ENCODE measurements at places on chromosomes 3 and 15.

DNA sequence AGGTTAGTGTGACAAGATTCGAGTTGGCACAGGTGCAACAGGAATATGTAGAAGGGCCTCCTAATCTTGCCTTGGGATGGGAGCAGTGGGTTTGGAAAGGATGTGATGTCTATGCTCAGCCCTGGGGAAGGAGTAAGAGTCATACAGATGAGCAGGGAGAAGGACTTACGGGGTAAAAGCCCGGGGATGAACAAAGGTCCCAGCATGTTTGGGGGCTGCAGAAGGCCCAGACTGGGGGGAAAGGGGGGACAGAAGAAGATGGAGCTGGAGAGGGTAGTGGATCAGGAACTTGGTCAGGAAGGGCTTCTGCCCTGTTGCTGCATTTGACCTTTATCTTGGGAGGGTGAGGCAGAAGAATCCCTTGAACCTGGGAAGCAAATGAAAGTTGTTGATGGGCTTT is 240.1 kb upstream of the ST8SIA2 start:
- DNase-seq, result no peak

- DNase-seq, result no peak
Observed at GRCh38 chr15:62145015-62145735, 19.9 kb downstream of the C2CD4B start.

DNA sequence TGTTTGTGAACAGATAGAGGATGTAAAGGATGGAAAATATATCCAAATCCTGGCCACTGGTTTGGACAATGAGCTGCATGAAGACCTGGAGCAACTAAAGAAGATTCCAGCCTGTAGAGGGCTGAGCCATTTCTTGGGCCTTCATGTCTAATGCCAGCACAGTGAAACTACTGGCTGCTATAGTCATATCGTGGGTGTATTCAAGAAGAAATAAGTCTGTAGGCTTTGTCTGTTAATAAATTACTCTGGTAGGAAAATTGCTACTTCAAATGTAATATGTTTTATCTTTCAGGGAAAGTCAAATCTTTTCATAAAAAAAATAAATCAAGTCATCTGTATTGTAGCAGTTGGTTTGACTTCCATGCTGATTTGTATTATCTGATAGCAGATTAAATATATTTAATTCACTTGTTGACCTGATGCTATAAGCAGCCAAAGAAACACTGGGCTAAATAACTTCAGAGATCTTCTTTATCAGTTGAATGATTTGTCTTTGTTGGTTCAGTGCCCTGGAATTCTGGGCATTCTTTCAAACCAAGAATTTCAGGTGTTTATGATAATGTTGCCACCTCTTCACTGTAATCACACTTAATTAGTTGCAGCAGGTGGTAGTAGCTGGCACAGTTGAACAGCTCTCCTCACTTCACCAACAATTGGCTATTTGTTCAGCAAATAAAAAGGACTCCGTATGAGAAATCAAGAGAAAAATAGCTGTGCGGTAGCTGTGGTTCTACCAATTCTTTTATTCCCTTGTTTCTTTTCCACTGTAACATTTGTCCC is 1109.5 kb downstream of the NSUN3 start:
- no peak for DNase-seq

DNA sequence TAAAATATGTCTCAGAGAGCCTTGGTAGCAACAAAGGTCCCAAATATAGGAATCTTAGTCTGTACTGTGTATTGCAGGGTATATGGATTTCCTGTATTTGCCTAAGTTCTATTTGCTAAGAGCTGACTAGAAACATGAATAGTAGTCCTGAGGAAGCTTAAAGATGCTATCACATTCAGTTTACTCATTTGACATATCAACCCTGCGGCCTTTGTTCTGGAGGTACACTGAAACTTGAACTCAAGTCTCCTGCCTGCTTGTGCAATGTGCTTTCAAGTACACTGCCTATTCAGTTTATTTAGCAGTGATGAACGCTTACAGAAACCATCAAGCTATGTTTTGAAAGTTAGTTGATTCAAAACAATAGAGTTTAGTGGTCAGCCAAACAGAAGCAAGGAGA is 21.1 kb downstream of the IL1RAP start:
- no peak for DNase-seq

- DNase-seq, result no peak
Observed at GRCh38 chr15:77838061-77838460, 205.3 kb upstream of the LINGO1 start.

GRCh38 chr3:129593595-129594339 is 12.7 kb downstream of the PLXND1 start:
- DNase-seq, result no peak

GRCh38 chr15:52680041-52680391 is 828 bp upstream of the ATOSA start:
- DNase-seq, result no peak

DNA sequence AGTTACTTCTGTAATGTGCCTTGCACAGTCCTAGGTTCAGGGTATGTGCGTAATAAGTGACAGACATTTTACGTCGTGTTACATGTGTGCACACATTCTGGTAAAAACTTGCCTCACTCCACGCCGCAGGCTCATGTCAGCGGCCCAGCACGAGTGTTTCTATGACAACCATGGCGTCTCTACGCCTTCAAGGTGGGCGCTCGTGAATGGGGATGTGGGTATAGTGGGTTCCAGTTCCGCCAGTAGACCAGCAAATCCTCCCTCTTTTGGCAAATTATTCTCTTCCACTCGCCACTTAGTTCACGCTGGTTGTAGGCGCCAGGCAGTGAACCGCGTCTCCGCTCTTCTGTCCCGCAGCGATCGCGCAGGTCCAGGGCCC is 40.3 kb downstream of the CHST14 start:
- no peak for DNase-seq

- DNase-seq, result no peak
Observed at GRCh38 chr3:160869825-160870224, 113.8 kb downstream of the PPM1L start.

DNA sequence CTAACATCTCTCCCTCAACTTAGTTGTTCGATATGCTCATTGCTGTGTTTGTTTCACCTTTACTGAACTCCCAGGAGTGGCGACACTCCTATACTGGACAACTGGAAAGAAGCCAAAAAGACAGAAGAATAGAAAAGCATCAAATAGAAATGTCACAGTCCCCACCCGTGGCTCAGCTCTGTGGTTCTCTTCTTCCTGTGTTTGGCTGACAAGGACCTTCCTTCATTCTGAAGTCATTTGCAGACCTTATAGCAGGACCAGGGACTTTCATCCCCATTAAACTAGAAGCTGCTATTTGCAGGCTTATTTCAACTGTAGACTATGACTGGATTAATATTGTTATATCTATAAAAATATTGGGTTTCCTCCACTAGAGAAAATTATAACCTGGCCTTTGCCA is 125.9 kb downstream of the NECTIN3 start:
- no peak for DNase-seq

GRCh38 chr3:135412475-135412874 is 553.1 kb upstream of the PPP2R3A start:
- no peak for DNase-seq

DNA sequence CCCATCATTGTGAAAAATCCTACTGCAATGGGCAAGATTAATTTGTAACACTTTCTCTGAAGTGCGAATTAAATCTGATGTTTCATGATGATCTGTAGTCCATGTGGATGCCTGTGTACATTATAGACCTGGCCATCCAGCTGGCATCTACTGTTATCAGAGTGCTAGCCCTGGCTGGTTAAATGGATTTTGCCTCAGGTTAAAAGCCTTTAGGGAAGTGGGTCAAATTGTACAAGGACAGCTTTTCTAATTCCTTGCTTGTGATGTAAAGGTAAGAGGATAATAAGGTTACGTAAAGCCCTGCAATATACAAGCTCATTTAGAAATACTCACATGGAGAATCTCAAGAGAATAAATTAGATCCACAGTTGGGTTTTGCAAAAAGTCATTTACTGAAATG is 138.2 kb downstream of the EPHA3 start:
- peak; percentile 42 for DNase-seq

DNA sequence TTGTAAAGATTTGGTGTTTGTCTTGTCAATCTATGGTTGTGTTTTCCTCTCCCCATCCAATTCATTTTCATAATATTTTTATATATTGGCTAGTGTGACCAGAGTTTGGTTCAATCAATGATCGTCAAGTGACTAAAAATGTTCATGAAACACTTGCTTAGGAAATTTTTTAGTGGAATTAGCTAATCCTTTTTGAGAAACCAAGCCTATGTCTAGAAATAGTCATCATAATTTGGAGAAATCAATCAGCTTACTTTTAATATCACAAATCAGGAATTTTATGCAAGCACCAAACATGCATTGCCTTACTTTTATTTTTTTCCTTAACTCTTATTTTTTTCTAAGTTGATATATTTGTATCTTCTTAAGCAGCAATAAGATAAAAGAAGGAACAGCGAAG is 403.1 kb upstream of the TBL1XR1 start:
- no peak for DNase-seq

DNA sequence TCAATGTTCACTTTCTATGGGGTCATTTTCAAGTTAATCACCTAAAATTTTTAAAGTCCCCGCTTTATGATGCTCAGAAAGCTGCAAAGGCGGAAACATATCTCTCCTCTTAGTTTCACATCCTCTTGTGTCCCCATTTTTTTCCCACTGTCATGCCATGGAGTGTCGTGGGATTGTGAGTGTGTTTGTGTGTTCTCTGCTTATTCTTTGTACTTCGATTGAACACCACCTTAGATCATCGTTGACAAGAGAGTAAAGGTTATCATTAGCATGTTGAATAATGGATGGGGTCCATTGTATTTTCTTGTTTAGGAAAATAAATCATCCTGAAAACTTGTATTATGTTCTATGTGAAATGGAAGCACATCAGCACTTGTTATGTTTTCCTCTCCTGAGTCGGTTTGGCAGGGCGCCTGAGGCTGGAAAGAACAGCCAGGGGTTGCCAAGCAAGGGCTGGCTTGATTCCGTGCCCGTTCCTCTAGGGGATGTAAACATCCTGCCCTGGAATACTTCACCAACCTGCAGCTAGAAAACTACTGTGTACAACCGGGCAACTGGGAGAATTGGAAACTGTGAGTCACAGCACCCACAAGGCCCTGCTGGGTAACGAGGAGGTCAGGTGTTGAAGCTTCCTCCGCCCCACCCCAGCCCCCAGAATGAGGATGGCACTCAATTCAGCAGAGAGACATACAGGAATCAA is 67.2 kb downstream of the EIF4E3 start:
- no peak for DNase-seq

DNA sequence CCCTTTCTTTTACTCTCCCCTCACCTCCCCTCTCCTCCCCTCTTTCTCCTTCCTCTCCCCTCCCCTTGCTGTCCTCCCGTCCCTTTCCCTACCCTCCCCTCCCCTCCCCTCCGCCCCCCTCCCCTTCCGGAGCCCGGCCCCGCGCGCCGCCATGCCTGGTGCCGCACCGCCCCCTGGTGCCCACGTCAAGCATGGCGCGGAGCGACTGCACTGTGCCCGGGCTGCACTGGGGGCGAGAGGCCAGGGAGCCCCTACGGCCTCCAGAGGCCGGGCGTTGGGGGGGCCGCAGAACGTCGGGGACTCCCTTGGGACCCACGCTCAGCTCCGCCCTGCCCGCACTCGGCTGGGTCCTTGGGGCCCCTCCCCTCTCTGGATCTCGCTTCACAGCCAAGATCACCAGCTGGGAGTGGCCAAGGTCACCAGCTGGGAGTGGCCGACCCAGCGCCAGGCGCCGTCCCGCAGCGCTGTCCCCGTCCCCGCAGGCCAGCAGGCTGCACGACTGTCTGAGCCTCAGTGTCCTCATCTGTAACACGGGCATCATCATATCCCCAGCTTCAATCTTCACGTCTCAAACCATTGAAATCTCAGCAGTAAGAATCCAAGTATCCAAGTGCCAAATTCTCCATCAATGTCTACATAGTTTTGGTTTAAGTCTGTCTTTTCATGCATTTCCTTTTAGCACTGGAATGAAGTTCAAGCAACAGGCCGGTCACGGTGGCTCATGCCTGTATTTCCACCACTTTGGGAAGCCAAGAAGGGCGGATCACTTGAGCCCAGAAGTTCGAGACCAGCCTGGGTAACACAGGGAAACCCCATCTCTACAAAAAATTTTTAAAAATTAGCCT is 42.5 kb downstream of the TPRA1 start:
- no peak for DNase-seq

DNA sequence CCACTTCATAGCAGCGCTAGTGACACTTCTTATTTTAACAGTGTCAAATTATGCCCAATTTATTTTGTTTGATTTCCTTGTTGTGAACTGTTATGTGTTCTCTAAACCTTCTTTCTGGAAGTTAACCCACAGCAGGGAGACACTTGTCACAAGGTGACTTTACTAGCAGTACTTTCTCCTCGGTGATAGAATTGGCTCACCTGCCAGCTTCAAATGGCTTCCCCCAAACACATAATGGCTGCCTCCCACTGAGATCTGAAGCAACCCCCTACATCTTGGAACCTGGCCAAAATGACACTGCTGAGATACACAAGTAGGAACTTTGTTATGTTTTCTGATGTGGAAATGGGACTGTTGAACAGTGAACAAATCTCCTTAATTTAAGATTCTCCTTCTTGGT is 238.8 kb upstream of the DPH6 start:
- DNase-seq, result peak; percentile 8

DNA sequence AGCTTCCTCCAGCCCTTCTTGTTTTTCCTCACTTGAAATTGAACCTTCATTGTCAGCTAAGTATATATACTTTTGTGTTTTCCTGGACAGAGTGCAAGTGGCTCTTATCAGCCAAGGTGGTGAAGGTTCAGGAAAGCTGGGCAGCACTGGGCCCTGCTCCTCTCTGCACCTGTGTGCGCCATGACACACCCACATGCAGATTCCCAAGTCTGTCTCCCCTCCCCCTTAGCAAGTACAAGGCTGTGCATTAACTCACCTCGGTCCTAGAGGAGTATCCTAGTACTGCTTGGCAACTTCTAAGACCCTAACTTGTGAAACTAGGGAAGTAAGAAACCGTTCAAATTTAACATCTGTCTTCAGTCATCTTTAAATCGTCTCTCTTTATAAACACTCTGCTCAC is 85.8 kb downstream of the SLC49A4 start:
- DNase-seq, result no peak

- no peak for DNase-seq
Observed at GRCh38 chr3:11845651-11846050, 1.0 kb downstream of the TAMM41 start.

DNA sequence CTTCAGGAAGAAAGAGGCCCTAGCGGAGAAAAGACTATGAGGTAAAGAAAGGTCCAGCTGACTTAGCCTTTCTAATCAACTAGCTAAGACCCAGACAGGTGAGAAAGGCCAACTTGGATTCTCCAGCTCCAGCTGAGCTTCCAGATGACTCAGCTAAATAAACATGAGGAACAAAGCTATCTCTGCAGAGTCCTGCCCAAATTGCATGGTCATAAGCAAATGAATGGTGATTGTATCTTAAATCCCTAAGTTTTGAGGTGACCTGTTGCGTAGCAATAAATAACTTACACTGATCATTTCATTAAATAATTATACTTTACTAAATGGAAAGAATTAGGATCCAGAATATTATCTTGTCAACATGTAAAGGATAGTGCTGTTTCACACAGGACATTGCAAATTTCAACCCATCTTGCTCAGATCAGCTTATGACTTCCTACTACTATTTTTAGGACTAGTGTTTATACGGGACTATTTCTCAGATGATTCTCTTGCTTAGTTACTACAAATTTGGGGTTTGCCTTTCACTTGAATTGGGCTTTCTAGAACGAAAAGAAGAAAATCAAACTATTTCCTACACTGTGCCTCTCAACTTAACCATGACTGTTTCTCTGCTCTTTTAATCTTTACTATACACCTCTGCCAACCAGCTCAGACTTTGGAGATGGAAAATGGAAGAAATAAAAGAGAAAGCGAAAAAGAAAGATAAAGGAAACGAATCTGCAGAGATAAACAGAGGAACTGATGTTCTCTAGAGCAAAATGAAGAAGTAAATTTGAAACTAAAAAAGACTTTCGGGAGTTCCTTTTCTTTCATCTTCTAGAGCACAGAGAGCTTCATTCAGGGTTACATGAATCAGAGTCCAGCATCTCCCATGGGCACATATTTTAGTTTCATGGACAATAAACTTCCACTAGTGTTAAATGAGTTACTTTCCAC is 6.6 kb upstream of the ADGRG7 start:
- no peak for DNase-seq
